ENCODE measurements at places on chromosomes 12 and 14.

DNA sequence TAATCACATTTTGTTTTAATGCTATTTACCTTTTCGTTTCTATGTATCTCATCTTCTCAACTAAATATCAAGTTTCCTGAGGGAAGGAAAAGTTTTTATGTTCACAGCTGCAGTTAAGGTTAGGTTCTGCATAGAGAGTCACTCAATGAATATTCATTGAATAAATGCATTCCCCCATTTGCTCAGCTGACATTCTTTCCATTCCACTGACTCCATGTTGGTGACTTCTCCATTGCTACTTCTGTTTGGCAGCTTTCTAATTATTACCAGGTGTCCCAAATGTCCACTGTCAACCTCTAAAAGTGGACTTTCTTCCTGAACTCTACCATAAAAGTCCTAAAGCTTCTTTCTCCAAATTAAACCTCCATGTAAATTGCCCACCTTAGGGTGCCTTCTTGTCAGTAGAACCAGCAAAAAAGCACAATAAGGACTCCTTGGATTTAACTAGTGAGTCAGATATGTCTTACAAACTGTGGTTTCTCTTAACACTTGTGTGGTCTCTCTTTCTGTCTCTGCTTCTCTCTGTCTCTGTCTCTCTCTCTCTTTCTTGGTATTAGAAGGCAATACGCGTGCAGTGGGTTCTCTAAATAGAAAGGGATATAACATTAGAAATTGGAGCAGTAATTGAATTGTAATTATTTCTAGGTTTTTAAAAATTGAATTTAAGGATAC is 85.9 kb downstream of the TMEM117 start:
- no peak for DNase-seq

- peak; percentile 14 for DNase-seq
Observed at GRCh38 chr14:55689981-55690871, 110.2 kb downstream of the KTN1 start.

DNA sequence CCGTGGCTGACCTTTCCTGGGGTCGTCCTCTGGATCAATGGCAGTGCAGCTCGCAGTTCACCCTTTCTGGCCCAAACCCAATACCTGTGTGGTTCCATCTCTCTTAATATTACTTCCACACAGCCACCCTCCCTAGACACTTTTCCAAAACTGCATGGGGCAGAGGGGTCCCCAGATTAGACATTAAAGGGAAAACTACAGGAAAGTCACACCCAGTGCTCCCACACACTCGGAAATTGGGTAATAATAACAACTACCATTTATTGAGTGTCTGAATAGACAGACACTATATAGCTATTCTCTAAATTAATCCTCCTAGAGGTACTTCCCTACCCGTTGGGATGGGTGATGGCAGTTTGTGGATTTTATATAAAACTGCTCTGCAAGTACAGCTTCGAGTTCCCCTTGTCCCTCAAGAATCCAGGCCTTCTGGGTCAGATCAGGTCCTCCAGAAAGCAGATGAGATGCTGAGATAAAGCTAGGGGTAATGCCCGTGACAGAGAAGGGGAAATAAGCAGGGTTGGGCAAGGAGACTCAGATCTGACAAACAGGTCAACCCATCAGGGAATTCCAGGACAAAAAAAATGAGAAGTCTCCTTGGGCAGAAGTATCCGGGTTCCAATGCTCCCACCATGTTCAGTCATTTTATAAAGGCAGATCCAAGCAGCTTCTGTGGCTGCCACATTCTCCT is 795 bp upstream of the PXN start:
- DNase-seq, result no peak

DNA sequence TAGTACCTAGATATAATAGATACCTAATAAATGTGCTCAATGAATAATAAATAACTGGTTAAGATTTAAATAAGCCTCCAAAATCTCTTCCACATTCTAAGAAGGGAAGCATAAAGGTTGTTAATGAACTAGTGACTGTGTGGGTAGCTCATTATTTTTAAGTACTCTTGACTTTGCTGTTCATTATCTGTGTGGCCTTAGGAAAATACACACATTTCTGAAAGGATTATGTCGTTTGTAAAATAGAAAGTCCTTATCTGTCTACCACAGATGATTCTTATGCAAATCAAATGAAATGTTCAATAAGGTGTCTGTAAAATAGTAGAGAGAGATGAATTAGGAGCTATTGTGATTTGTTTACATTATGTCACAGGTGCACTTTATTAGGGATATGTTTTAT is 119.5 kb downstream of the LRRK2 start:
- no peak for DNase-seq

DNA sequence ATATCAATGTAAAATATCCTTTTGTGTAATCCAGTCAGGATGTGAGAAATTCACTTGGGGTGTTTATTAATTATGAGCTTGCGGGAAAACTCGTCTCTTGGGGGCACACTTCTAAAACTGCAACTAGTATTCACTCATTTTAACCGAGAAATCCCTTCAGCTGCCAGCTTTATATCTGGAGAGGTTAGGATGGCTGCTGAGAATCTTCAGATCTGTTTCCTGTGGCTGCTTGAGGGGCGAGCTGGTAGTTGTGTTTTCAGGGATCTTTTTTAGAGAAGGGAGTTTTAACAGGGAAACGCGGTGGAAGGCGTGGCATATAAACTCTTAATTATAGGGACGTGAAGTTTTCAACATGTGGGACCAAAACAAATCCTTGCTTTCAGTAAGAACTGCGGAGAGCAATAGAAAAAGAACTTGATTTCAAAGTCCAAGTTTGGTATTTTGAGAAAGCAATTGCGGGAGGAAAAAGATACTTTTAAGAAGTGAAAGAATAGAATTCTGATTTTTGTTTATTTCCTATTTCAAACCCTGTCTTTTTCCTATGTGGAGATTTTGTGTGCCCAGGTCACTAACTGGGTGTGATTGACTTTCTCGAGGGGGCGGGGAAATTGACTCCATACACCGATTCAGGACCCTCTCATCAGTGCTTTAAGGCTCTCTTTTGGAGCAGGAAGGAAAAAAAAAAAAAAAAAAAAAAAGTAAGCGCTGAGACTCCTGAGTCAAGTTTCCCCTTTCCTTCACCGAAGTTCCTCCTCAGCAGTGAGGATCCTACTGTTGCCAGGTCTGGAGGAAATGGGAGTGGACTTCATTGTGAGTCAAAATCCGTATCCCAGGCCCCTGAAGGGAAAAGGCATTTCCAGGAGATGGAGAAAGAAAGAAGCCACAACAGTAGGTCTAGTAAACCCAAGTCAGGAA is 1.1 kb downstream of the PPFIBP1 start:
- DNase-seq, result peak; percentile 13

DNA sequence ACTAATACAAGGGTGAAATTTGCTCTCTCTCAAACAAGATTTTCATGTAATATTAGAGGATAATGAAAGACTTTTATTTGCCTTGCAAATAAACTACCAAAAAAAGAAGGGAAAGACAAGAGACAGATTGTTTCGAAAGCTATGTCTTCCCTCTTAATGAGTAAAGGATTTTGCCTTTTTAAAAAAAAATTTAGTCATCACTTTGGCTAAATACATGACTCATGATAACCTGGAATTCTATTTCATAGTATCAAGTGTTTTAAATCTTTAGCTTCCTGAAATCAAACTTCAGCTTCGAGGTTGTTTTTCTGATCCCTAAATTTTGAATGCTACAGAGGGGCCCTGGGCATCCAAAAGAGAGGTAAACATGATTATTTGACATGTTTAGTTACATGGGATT is 144.4 kb downstream of the CCDC59 start:
- no peak for DNase-seq

GRCh38 chr12:124484526-124484953 is 82.9 kb downstream of the NCOR2 start:
- DNase-seq, result peak; percentile 75

DNA sequence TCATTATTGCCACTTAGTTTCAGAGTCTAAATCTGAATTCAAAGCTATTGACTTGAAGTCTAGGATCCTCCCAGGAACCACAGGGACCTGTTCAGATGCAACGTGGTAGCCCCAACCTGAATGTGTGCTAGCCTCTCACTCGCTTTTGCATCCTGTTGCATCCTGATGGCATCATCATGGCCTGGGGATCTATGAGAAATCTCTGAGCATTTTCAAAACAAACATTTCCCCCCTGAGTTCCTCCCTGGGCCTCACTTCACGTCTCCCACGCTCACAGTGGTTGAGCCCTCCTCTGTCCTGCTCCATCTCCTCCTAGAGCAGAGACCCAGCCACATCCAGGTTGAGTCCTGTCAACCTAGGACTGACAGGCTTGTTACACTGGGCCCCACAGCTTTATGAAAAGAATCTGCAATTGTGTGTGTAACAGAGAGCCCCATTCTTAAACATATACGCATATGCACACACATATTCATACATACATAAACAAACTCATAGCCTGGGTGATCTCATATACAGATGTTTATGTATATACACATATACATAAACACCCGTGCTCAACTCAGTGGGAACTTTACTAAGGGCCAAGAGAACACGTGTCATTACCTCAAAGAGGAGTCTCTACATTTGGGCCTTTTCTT is 5.4 kb upstream of the KRT72 start:
- DNase-seq, result no peak

DNA sequence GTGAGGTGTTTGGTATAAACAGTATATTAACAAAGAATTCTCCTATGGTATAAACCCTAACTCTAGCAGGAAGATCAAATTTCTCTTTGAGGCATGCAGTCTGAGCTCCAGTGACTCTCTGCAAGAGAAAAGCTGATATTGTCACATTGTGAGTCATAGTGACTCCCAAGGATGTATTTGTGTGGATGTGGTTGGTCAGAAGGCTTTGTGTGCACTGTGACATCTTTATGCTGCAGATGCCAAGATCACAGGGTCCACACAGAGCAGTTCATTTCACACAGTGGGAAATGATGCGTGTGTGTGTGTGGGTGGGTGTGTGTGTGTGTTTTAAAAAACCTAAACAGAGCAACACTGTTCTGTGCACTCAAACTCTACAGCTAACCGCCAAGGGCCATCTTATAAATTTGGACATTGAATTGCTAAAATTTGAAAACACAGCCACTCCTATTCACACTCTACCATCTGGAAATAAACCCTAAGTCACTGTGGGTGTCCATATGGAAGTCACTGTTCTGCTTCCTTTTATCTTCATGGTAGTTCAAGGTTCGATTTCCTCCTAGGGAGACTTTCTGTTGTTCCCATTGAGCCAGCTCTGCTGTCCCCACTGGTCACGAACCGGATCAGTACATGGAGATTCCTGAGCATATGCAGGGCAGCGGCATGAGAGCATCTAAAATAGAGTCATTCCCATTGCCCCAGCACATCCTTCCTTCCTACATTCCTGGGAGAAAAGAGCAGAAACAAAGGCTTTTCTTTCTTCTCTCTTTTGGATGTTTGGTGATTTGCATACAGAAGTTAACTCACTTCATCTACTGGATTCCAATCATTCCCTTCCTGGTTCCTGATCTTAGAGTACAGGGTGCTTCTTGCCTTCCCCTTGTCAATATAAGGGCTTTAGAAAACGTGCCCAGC is 727.6 kb downstream of the DIO2 start:
- no peak for DNase-seq

- DNase-seq, result no peak
Observed at GRCh38 chr12:24015833-24016160, 66.3 kb upstream of the SOX5 start.

DNA sequence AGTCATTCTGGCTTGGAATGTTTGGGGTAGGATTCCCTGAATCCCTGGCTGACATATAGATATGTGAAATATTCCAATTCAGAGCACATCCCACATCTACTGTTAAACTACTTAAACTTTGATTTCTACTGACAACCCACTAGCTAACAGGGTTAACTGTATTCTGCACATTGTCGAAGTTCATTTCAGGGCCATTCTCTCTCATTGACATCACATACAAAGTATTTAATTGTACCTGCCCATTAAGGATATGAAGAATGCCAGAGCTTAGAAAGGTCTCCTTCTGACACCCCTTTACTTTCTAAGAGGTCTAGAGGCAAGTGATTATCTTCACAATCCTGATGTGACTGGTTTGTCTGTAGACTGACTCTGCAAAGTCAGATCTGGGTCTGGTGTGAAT is 2.8 kb upstream of the DCN start:
- no peak for DNase-seq

- peak; percentile 10 for DNase-seq
Observed at GRCh38 chr14:57816568-57817284, 49.2 kb downstream of the SLC35F4 start.

DNA sequence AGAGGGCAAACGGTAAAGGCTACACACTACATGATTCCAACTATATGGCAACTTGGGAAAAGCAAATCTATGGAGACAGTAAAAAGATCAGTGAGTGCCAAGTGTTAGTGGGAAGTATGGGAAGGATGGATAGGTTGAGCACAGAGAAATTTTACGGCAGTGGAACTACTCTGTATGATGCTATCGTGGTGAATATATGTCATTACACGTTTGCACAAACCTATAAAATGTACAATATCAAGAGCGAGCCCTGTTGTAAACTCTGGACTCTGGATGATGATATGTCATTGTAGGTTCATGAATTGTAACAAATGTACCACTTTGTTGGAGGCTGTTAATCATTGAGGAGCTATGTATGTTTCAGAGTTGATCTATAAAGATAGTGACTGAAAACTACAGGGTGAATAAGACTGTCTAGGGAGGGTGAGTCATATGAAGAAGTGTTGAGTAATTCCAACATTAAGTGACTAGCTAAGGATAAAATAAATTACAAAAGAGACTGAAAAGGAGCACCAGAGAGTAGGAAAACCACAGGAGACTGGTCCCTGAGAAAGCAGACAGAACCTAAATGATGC is 349.2 kb upstream of the LMO3 start:
- no peak for DNase-seq
